ENCODE measurements at places on chromosomes 16 and 17. TPM values are rescaled to one million over a fixed set of nuclear protein-coding genes. Genes with fewer than 3 reads are reported as not detected.

- no peak for DNase-seq
Measured at GRCh38 chr16:10664720-10665126, 30.0 kb downstream of the TEKT5 start.

DNA sequence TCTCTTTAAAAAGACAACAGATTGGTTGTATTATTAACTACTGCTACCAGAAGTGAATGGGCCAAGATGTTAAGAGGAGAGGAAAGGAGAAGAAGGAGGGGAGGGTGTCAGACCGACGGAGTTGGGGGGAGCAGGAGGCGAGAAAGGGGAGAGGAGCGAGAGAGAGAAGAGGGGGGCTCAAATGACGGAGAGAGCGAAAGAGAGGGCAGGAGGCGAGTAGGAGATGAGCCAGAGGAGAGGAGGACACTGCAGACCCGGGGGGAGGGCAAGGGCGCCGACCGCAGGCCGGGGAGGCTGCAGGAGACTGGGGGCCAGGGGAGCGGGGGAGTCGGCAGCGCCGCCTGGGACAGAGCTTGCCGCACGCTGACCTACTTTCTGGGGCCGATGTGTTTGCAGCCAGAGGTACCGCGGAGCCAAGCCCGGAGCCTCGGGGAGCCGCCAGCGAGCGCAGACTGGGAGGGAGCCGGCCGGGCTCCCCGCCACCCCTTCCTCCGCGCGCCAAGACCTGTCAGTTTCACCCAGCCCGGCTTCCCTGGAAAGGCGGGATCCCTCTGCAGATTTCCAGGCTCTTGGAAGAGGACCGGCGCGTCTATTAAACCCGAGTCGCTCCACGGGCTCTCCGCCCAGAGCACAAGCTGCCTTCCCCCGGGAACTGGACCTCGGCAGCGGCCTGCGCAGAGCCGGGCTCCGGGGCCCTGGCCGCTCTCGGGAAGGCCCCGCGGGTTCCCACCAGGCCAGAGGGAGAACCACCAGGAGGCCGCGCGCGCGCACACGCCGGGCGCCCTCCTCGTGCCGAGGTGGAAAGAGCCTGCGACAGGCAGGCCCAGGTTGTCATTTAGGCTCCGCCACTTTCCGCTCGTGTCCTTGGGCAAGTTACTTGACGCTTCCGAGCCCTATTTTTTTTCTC, 74.6 kb downstream of the CMC2 start:
- peak; percentile 14 for DNase-seq

Gene KRT31
- total RNA-seq = not detected

GRCh38 chr16:49858200-49859124, 2.5 kb upstream of the ZNF423 start:
- DNase-seq = peak; percentile 68

GRCh38 chr16:82451449-82451848, 175.3 kb upstream of the CDH13 start:
- DNase-seq = no peak

- no peak for DNase-seq
Measured at GRCh38 chr16:58365623-58366022, 26.6 kb upstream of the GINS3 start.

- DNase-seq = no peak
Measured at GRCh38 chr17:7367083-7367482, 12.1 kb downstream of the TMEM95 start.

DNA sequence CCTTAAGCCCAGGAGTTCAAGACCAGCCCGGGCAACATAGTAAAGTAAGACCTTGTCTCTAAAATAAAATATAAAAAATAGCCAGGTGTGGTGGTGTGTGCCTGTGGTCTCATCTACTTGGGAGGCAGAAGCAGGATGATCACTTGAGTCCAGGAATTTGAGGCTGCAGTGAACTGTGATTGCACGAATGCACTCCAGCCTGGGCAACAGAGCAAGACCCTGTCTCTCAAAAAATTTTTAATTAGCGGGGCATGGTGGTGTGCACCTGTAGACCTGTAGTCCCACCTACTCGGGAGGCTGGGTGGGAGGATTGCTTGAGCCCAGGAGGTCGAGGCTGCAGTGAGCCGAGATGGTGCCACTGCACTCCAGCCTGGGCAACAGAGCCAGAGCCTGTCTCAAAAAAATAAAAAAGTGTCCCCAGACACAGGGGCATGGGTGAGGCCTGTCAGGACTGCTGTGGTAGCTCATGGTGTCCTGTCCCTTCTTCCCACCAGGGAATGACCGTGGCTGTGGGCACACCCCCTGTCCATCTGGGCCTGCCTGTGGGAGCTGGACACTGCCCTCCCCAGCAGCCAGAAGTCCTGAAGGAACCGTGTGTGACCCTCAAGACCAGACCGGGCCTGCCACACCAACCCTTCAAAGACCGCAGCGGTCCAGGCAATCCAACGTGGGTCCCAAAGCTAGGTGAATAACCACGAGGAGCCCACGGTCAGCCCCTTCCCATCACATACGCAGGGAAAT, 30.8 kb upstream of the GAA start:
- DNase-seq = no peak

Gene HERPUD1
- total RNA-seq = 403 TPM

Gene KIF2B
- total RNA-seq = not detected
